Choroid plexus epithelial cell (primary cell): ENCODE measurements at places on chromosomes 12 and 14.

DNA sequence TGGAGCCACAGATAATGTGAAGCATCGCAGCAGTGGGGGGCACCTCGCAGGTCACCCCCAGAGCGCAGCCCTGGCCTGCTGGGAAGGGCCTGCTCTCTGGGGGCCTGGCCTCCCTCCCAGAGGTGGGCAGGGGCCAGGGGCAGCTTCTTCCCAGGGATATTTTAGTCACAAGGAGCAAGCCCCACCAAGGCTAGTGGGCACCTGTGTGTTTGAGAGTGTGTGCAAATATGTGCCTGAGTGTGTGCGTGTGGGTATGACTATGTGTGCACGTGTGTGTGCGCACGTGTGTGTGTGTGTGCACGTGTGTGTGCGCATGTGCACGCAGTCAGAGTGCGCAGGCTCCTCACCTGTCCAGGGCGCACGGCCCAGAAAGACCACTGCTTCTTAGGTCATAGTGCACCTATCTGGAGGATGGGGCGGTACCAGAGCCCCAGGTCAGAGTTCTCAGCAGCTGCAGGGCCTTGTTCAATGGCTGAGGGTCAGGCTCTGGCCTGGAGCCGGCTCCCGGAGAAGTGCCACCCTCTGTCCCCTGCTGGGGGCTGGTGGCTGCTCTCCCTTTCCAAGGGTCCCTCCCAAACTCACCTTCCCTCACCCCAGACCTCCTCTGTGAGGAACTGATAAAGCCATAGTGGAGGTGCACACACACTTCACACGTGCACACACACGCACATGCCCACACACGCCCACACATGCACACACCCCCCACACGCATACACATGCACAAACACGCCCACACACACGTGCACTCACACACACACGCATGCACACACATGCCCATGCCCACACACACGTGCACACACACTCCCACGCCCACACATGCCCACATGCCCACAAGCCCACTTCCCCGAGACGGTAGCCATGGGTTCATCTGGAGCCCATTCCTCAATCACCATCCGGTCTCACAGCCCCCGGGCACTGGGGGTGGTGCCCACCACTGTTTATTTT lies 128.5 kb downstream of the KIF26A start:
- no peak for DNase-seq

DNA sequence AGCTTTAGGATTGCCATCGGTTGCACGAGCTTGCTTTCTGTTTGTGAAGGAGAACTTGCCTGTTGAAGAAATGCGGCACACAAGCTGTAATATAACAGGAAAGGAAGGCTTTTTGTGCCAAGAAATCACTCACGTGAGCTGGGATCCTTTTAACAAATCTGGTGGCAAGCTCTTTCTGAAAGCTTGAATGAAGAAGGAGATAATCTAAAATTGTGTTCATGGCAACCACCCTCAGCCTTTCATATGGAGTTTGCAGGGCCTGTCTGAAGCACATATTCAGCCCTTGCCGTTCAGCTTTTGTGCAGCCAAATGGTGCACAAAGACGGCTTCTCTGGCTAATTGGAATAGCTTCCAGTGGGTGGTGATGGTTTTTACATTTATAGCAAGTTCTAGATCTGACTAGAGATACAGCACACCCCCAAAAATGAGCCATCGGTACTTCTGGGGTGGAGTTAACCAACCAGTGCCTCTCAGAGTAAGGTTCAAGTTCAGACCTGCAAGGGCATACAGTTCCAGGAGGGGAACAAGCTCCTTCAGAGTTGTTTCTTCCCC lies 107.4 kb downstream of the AEBP2 start:
- DNase-seq, result peak; percentile 79

- no peak for DNase-seq
Measured at GRCh38 chr12:92702754-92703679, at the start of gene PLEKHG7. Gene PLEKHG7 (plus strand): TSS chr12:92702989. CDS start chr12:92706632, 3,643 bp downstream.

DNA sequence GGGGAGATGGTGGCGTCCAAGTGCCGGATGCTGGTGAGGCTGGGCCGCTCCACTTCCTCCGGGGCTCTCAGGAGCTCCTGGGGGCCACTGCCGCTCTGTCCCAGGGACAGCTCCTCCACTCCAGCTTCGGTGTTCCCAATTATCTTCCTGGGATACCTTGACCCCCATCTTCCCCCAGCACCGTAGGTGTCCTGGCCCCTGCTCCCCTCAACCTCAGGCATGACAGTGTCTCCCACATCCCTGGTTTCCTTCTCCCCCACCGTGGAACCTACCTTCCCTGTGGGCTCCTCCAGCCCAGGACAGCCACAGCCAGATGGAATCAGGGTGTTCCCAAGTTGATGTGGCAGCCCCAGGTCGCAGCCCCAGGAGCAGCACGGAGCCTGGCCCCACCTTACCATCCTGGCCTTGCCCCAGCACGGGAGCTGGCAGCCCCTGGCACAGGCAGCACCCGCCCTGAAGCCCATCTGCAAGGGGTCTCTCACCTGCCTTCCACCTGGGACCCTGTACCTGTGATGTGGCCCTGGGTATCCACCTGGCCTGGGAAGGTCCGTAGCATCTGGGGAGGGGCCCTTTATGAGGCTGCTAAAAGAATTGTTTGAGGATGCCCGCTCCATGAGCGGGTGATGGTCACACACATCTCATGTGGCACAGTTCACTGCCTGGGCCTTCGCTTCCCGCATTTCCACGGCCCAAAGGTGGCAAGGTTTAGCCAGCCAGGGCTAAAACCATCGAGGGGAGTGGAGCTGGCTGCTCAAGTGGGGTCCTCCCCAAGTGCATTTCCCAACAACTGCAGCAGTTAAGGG lies 4.1 kb downstream of the TMEM121 start:
- DNase-seq, result no peak

- no peak for DNase-seq
Measured at GRCh38 chr14:22651586-22651985, 7.4 kb upstream of the OR6J1 start.

DNA sequence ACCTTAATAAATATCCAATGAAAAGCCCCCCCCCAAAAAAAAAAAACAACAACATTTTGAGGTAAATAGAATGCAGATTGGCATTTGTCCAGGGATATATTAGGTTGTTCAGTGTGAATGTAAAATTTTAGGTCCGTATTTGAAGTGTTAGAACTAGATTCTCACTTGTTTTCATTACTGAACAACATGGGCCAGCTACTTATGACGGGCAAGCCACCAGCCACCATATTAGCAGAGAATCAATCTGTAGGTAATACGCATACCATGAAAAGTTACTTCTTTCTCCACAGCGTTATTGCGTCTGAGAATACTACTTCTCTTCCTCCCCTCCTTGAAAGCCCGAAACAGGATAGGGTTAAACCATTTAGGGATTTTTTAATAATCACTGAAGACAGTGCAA lies 5.4 kb downstream of the FLRT2 start:
- no peak for DNase-seq

GRCh38 chr12:72241552-72241951 lies 30.6 kb upstream of the TRHDE start:
- DNase-seq, result no peak

DNA sequence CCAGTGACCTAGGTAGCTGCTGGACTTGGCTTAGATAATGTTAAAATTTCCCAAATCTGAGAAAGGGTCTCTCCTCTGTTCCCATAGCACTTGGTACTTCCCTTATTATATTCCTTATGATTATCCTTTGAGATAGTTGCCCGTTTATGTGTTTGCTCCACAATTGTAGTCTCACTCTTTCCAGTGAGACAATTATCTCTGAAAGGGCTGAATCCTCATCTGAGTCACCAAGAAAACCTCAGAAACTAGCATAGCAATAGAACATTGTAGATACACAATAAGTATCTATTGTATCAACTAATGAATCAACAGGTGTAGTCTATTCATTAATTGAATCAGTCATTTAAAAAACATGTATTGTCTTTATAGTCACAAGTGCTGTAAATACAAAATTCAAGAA lies 119.1 kb upstream of the FAR2 start:
- no peak for DNase-seq

- no peak for DNase-seq
Measured at GRCh38 chr12:5718680-5719079, 226.4 kb downstream of the ANO2 start.

DNA sequence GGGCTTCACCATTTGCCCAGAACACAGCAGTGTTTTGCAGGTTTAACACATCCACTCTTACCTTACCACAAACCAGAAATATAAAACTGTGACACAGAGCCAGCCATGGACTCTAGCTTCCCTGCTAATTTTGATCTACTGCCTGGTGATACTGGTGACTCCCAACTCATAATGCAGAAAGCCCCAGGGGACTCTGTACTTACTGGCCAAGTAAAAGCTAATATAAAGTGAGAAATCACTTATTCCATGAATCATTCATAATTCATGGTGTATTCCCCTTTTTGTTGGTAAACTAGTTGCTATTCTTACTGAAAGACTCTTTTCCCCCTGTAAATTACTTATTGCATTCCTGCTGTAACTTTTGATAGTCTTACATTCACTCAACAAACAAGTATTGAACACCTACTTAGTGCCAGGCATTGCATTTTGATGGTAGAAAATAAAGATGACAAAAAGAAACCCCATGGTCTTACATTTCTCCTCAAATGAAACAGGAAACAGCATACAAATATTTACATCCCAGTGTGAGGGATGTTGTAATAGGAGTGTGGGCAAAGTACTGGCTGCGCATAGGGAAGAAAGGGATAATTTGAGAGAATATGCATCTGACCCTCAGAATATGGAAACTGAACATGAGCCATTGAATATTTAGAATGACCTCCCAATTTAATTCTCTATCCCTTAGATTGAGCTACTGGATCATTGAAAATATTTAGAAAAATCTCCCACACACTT lies 279.6 kb downstream of the PDZRN4 start:
- DNase-seq, result peak; percentile 1

- DNase-seq, result no peak
Measured at GRCh38 chr12:77723308-77723707, 107.4 kb upstream of the NAV3 start.

GRCh38 chr12:57549203-57549908 lies 488 bp upstream of the KIF5A start:
- no peak for DNase-seq

GRCh38 chr14:69710378-69710777 lies 56.6 kb upstream of the SRSF5 start:
- no peak for DNase-seq

DNA sequence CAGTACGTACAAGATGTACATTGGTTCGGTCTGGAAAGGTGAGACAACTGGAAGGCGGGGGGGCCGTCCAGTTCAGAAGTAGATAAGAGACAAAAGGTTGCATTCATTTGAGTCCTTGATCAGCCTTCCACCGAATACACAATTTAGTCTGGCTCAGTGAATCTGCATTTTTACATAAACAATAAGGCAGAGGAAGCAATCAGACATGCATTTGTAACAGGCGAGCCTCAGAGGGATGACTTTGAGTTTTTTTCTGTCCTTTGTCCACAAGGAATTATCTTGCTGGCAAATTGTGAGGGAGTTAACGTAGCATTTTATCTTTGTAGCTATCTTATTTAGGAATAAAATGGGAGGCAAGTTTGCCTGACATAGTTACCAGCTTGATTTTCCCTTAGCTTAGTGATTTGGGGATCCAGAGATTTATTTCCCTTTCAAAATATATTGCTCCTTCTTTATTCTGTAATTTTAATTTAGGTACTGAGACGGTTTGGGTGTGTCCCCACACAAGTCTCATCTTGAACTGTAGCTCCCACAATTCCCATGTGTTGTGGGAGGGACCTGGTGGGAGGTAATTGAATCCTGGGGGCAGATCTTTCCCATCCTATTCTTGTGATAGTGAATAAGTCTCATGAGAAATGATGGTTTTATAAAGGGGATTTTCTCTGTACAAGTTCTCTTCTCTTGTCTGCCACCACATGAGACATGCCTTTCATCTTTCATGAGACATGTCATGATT lies 59.4 kb downstream of the TESPA1 start:
- no peak for DNase-seq
